ENCODE measurements at places on chromosomes 2 and 18.

DNA sequence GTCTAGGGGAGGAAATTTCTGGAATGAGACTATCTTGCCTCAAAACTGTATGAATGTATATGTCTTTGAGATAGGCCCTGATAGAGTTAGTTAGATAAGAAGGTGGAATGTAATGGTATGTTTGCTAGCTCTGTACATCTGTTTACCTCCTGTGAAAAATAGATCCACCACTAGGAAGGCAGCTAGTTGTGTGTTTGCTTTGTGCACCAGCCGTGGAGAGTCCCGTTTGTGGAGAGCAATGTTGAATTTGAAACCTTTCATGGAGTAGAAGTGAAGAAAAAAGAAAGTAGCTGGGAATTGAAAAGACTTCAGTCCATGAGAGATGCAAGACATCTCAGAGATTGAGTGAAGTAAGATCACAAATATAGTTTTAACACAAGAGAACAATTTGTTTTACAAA is 25.4 kb downstream of the ASXL3 start:
- no peak for DNase-seq

- no peak for DNase-seq
Observed at GRCh38 chr2:60148716-60149115, 404.7 kb downstream of the BCL11A start.

- no peak for DNase-seq
Observed at GRCh38 chr2:43124687-43125057, 101.7 kb downstream of the ZFP36L2 start.

DNA sequence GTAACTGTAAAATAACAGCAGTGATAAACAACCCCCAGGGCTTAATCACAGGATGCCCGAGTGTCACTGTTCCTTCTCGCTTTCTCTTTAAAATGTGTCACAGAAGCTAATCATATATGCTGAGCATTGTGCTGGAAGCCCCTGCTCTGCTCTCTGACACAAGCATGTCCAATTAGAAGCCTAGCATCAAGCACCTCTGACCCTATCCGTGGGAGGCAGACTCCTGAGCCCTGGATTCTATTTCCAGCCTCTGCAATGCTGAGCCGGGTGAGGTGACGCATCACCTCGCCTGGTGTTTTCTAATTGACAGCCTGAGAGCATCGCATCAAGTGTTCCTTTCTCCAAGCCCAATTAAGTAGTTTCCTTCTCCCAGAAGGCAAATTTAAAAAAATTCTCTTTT is 19.7 kb upstream of the SCG2 start:
- DNase-seq: no peak

GRCh38 chr18:10400534-10401307 is 53.7 kb upstream of the APCDD1 start:
- DNase-seq: no peak

DNA sequence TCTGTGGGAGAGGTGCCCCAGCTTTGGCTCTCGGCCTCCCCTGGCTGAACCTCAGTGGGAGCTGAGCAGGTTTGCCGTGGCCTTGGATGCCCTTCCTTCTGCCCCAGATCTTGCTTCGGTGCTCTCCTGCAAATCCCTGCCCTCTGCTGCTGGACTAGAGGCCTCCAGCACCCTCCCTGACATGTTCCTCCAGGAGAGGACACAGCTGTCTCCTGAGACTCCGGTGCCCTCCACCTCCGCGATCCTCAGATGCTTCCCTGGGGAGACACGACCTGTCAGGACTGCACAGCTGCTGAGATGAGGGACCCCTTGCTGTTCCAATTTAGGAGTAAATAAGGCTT is 7.3 kb upstream of the NT5DC4 start:
- no peak for DNase-seq

DNA sequence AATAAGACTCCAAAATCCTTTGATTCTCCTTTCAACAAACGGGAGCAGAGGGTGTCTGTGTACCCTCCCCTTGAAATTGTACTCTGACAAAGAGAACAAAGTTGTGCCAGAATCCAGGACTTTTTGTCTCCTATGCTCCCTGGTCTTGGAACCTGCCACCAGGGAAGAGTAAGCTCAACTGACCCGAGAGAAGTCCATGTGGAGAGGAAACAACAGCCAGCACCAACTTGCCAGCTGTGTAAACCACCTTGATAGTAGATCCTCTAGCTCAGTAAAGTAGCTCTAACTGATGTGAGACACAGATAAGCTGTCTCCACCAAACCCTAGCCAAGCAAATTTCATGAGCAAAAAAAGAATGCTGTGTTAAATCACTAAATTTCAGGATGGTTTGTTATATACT is 46.9 kb downstream of the LNPK start:
- no peak for DNase-seq

DNA sequence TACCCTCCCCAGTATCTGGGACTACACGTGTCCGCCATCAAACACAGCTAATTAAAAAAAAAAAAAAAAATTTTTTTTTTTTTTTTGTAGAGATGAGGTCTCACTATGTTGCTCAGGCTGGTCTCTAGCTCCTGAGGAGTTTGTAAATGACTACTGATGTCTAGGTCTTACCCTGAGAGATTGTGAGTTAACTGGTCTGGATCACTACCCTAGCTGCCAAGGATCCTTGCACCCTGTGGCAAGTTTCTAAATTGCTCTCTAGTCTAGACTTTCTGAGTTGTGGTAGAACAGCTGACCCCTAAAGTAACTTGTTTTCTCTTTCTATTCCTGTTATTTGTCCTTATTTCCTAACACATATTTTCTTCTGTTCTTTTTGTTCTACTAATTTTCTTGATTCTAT is 44.5 kb downstream of the ABHD3 start:
- no peak for DNase-seq

- DNase-seq: no peak
Observed at GRCh38 chr2:25123682-25124081, 44.7 kb downstream of the POMC start.

- no peak for DNase-seq
Observed at GRCh38 chr2:18106841-18107240, 228.4 kb downstream of the KCNS3 start.

GRCh38 chr2:165544897-165545296 is 75.4 kb downstream of the CSRNP3 start:
- DNase-seq: no peak

GRCh38 chr2:88754585-88755320 is 63.3 kb downstream of the RPIA start:
- no peak for DNase-seq

GRCh38 chr2:158489366-158490112 is 32.8 kb downstream of the PKP4 start:
- no peak for DNase-seq

GRCh38 chr2:66433945-66434678 is 813 bp upstream of the MEIS1 start:
- DNase-seq: no peak

DNA sequence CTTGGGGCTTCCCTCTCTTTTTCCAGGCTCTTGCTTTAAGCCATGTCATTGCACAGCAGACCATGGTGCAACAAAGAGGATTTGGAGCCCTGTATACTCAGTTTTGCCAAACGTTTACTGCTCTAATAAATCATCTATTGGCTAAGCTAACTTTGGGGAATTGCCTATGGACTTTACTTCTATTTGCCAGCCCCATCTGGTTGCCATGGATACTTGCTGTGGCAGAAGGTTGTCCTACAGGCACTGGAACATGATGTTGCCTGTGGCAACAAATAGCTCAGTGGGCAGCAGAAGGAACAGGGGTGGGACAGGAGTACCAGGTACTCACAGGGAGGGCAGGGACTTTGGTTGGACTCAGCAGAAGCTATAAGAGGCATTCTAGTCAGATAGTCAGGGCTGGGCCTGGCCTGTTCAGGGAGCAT is 129.7 kb downstream of the CCDC85A start:
- no peak for DNase-seq

GRCh38 chr2:99756059-99756458 is 266.2 kb upstream of the REV1 start:
- DNase-seq: no peak

- DNase-seq: no peak
Observed at GRCh38 chr18:21265971-21266673, 24.1 kb downstream of the GREB1L start.

- DNase-seq: no peak
Observed at GRCh38 chr2:138572318-138572717, 70.7 kb downstream of the SPOPL start.

GRCh38 chr18:62784966-62785413 is 69.6 kb downstream of the PHLPP1 start:
- DNase-seq: no peak

- no peak for DNase-seq
Observed at GRCh38 chr2:169818241-169818640, 6.5 kb downstream of the METTL5 start.

DNA sequence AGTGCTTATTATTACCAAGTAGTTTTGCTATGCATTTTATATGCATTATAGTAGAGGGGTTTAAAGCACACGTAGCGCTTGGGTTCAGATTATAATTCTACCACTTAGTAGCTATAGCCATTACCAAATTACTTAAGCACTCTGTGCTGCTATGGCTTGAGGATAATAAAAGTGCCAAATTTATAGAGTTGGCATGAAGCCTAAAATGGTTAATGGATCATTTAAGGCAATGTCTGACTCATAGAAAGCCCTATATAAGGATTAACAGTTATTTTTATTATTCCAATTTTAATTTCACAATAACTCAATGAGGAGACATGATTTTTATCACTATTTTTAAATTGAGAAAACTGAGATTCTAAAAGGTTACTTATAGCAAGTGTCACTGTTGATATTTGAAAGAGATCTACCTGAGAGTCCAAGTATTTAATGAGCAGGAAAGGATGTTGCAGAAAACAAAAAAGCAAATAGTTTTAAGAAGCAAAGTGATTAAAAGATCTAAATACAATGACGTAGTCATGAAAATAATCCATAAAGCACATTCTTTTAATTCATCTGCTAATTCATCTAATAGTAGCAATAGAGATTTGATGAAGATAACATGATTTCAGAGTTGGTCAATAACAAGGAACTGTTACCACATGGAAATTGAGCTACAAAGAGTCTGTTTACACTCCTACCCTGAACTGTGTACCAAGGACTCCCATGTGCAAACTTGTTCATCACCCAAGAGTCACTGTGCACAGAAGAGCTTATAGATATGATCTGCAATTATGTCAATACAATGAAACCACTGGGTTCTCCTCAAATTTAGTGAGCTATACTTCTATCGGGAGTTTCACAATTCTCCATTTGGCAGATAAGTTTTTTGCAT is 78.8 kb upstream of the DTNA start:
- no peak for DNase-seq

DNA sequence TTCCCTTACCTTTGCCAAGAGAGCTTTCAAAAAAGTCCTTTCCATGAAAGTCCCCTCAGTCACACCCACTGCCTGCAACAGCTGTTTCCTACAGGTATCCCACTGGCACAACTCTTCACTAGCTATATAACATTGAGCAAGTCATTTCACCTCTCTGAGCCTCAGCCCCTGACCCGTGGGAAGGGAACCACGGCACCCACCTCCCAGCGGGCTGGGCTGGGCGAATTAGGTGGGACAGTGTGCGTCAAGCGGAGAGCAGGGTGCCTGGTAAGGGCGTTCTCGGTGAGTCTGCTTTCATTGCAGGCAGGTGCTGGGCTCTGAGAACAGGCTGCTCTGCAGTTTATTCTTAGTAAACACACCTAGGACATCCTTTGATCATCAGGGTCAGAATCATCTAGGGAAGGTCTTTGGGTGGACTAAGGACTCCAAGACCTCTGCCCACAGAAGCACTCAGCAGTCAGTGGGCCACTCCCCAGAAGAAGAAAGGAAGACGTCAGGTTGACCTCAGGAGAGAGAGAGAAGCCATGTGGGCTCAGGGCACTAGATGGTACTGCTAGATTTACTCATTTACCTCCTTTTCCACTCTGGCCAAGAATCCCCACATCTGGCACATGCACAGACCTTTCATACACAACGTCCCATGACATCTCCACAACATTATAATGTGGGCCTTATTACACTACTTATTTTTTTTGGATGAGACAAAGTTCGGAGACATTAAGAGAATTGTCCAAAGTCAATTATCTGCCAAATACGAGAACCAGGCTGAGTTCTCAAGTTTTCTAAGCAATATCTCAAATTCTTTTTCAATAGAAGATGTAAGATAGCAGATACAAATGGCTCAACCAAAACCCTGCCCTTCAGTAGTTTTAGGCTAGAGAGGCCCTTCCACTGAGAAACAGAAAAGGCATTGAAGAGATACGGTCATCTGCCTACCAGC is 79.9 kb downstream of the GALNT14 start:
- no peak for DNase-seq

DNA sequence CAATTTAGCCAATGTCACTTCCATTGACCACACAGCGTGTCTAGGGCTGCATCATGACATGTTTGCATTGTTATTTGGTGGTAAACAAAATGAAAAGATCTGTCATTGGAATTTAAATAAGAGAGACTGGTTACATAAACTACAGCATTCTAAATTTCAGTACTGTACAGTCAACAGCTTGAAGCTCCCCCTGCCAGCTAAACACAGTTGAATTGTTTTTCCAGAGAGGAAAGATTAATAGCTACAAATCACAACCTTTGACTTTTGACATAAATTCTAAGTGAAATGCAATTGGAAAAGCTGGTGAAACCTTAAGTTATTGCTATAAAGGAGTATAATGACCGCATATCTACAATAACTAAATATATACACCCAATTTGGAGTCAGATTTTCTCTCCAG is 1600.0 kb upstream of the ACVR2A start:
- DNase-seq: no peak

DNA sequence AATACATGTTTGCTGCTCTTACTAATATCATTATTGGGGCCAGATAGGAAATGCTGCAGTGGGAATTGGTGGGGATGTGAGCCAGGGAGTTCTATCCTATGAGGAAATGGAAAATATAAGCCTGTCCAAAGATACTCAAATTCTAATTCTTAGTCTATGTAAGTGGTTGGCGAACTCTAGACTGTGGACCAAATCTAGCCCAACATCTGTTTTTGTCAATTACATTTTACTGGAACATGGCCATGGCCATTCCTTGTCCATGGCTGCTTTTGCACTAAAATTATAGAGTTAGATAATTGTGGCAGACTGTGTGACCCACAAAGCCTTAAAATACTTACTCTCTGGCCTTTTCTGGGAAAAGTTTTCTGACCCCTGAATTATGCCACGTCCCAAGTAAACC is 113.3 kb downstream of the MGAT5 start:
- DNase-seq: no peak

DNA sequence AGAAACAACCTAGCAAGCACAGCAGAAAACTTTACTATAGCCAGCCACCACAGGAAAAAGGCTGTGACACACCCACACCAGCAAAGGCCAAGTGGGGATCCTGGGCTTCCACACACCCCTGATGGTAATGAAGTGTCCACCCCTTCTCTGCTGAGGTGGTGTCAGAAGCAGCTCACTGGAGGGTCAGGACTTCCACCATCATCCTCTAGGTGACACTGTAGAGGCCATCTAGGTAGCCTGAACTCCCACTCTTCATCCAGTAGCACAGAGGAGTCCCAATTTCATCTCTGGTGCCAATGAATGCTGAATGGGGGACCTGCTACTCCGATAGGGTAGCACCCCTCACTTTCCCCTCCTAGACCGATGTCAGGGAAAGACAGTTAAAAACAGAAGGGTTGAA is 1544.4 kb downstream of the LRP1B start:
- no peak for DNase-seq

GRCh38 chr2:130823171-130823885 is 13.4 kb upstream of the ARHGEF4 start:
- DNase-seq: no peak

GRCh38 chr2:137020452-137021196 is 255.3 kb downstream of the THSD7B start:
- DNase-seq: no peak

GRCh38 chr18:42561521-42561920 is 554.0 kb downstream of the RIT2 start:
- DNase-seq: no peak

- no peak for DNase-seq
Observed at GRCh38 chr2:86671337-86671981, 47.8 kb upstream of the RNF103 start.

- DNase-seq: no peak
Observed at GRCh38 chr2:240363746-240364581, 71.5 kb upstream of the GPC1 start.

Measured in activated CD4-positive, CD25-positive, alpha-beta regulatory T cell treated with anti-CD3 and anti-CD28 coated beads, Interleukin-2, amount 50 U/mL, for 16 hours (primary cell).